Upper lobe of right lung (tissue), 1 donor: ENCODE measurements at places on chromosomes 6 and 20.

DNA sequence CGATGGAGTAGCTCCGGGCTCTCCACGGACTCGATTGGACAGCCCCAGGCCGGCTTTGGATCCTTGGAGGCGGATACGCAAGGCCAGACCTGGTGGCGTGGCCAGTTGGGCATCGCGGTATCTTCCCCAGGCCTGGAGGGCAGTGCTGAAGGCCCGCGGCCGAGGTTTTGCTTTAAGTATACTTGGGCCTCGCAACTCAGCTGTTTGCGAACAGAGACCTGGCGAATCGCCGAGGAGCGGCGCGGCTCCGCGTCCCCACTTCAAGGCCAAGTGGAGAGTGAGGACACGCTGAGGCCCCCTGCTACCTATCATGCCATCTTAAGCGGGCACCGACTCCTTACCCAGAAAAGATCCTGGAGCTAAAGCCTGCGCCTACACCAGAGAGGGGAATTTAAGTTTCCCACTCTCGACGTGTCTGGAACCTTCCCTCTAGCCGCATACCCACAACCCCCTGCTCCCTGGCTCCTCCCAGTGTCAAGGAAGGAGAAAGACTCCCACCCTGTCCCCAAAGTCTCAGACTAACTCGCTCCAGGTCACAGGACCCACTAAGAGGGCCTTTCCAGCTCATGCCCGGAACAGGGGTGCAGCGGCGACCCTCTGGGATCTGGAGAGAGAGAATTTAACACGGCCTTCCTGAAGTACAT is 4.1 kb downstream of the LINC00237 start:
- peak overlapping the region; percentile 47 for H3K4me3 ChIP-seq
- DNase-seq, result no peak
- peaks cover 45% of the 10 kb centered on the region for H3K4me1 ChIP-seq
- H3K27me3 ChIP-seq, result peaks cover 88% of the 10 kb centered on the region
- no peak overlapping the region for H3K27ac ChIP-seq

DNA sequence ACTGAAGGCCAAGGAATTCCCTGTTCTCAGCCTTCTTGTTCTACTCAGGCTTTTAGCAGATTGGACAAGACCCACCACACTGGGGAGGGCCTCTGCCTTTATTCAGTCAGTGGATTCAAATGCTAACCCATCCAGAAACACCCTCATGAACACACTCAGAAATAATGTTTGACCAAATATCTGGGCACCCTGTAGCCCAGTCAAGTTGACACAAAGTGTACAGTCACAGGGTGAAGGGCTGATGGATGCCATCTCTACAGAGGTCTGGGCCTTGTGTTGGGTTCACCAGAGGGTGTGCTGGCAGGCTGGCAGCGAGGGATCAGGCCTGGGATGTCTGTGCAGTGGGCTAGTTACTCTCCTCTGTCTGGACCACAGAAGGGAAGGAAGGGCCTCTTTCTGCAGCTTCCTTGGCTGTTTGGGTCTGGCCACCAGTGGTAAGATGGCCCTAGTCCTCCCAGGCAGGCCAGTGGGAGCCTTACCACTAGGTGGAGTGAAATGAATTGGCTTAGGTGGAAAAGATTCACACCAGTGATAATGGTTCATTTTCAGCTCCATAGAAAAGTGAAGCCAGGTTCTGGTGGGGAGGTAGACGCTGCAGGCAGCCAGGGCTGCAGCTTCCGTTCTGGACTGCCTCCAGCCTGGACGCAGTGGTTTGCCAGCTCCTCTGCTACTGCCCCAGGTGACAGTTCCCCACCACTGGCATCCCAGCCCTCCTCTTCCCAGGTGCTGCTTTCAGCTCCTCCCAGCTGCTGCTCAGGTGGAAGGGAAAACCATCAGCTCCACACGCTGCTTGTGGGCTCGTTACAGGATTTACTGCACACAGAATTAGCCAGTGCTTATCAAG is 9.2 kb downstream of the TUBB2A start:
- no peaks in the 10 kb centered on the region for H3K27me3 ChIP-seq
- no peaks in the 10 kb centered on the region for H3K36me3 ChIP-seq
- DNase-seq, result no peak
- no peaks in the 10 kb centered on the region for H3K4me1 ChIP-seq
- no peak overlapping the region for H3K27ac ChIP-seq

- H3K4me3 ChIP-seq, result no peak overlapping the region
- no peak overlapping the region for H3K27ac ChIP-seq
- H3K27me3 ChIP-seq, result no peaks in the 10 kb centered on the region
- no peak for DNase-seq
- H3K36me3 ChIP-seq, result no peaks in the 10 kb centered on the region
- H3K4me1 ChIP-seq, result no peaks in the 10 kb centered on the region
Observed at GRCh38 chr6:12929678-12930077, 213.1 kb downstream of the PHACTR1 start.

GRCh38 chr6:95294043-95294442 is 283.3 kb upstream of the MANEA start:
- no peaks in the 10 kb centered on the region for H3K36me3 ChIP-seq
- H3K4me3 ChIP-seq, result no peak overlapping the region
- DNase-seq, result no peak
- no peaks in the 10 kb centered on the region for H3K4me1 ChIP-seq
- H3K27ac ChIP-seq, result no peak overlapping the region

GRCh38 chr20:51140671-51141070 is 117.8 kb upstream of the KCNG1 start:
- no peaks in the 10 kb centered on the region for H3K4me1 ChIP-seq
- DNase-seq, result no peak
- H3K36me3 ChIP-seq, result no peaks in the 10 kb centered on the region
- no peak overlapping the region for H3K4me3 ChIP-seq
